ENCODE measurements at places on chromosomes 13 and 19.

- DNase-seq, result no peak
Measured at GRCh38 chr13:110407021-110407420, 99.9 kb downstream of the COL4A2 start.

DNA sequence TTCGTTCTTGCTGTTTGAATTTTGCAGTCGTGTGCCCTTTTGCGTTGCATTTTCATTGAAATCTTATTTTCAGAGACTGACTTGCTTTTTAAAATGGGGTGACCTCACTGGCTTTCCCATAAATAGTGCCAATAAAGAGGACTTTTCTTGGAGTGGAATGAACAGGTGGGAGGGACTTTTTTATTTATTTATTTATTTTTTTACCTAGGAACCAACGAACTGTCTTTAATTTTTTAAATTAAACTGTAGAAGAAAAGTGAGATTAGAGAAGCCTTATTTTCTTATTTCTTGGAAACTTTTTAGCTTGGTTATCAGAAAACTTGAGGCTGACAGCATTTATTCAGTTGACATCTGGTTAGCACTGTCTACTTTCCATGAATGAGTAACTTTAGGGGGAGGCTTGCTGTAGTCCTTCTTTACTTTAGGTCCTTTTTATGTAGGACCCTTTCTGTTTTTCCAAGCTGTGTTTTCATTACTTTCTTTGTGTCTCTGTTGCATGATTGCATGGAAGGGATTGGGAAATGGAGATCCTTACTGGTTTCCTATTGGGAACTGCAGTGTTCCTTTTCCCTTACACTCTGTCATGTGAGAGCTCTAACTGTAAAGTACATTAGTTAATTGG, 1.7 kb downstream of the SLAIN1 start:
- no peak for DNase-seq

DNA sequence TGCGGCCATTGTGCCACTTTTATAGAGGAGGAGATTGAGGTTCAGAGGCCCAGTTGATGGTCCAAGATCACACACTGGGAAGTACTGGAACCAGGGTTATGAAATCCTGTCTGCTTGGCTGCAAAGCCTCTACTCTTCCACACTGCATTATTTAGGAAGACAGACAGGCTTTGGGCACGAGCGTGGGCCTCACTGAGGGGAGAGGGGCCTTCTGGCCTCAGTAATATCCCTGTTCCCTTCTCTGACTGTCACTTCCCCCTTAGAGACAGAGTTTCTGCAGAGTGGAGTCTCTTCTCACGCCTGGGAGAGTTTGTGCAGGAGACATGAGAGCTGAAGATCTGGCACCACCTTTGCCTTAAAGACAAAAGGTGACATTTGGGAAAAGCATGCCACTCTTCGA, 49.0 kb upstream of the PNMA8B start:
- DNase-seq, result no peak

DNA sequence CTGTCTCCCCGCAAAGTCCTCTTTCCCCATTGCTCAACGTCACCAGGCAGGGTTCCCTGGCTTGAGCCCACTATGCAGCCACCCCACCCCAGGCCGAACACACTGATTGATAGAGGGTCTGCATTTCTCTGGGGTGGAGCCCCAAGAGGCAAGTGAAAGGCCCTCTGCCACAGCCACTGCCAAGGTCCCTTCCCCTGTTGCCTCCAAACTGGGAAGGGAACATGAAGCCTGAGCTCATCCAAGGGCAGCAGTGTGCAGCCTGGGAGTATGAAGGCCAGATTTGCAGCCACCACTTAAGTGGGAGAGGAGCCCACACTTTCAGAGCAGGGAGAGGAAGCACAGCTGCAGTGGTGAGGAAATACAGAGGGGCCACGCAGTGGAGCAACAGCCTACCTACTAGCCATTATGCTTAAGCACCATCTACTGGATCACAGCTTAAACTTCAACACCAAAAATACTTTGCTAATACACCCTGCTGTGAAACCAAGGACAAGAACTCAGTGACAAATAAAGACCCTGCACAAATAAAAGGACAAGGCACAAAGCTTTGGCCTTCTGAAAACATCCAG, 48.6 kb downstream of the UBL3 start:
- no peak for DNase-seq

DNA sequence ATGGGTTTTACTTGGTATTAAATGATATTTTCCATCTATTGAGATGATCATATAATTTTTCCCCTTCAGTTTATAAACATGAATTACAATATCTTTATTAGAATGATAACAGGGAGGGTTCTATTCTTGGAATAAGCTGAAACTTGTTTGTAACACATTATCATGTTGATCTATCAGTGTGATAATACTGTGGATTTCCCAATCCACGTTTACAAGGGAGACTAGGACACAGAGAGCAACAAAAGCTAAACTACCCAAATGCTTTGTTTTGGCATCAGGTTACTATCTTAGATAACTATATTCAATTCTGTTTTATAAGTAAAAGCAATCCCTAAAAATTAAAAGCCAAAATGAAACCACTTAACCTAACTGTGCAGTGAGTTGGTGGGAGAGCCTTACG, 92.5 kb downstream of the TUBGCP3 start:
- no peak for DNase-seq

GRCh38 chr13:75723901-75724300, 87.8 kb downstream of the LMO7 start:
- DNase-seq, result no peak

DNA sequence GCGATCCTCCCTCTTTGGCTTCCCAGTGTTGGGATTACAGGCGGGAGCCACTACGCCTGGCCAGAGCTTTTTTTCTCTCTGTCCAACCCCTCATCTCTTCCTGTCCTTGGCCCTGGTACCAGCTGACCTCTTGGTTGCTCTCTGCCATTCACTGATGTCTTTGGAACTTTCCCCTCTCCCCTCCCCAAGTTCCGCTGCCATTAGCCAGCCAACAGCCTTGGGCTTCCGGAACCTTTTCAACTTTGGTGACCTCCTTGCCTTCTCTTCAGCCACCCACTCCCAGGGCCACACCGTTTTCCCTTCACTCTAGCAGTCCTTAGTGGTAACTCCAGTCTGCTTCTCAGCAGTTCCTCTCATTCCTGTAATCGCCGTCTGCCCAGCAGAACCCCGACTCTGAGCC, 4.3 kb downstream of the WTIP start:
- DNase-seq, result no peak

Data from neural progenitor cell (in vitro differentiated cells).